ENCODE measurements at places on chromosomes 1 and 21.

DNA sequence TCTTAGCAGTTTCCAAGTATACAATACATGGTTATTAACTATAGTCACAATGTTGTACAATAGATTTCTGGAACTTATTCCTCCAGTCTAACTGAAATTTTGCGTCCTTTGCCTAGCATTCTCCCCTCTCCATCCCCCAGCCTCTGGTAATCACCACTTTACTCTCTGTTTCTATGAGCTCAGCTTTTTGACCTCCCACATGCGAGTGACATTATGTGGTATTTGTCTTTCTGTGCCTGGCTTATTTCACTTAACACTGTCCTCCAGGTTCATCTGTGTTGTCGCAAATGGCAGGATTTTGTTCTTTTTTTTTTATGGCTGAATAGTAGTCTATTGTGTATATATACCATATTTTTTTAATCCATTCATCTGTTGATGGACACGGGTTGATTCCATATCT is 43.9 kb upstream of the CD101 start:
- no peak for DNase-seq

GRCh38 chr1:19377812-19378718 is 65.9 kb downstream of the SLC66A1 start:
- no peak for DNase-seq

DNA sequence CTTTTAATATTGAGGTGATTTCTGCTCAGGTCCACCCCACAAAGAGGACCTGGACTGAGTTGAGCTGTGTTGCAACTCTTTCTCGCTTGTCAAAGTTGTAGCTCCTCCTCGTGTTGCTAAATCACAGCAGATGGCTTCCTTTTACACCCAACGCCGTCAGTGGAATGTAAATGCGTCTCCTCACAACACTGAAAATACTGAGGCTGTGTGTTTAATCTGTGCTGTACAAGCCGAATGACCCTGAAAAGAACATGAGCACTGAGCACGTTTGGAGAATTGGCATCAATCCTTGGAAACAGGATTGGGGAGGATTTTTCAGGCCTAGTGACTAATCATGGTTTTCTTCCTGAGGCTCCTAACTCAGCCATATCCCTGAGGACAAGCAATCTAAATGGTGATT is 196.0 kb downstream of the CRB1 start:
- DNase-seq = no peak

DNA sequence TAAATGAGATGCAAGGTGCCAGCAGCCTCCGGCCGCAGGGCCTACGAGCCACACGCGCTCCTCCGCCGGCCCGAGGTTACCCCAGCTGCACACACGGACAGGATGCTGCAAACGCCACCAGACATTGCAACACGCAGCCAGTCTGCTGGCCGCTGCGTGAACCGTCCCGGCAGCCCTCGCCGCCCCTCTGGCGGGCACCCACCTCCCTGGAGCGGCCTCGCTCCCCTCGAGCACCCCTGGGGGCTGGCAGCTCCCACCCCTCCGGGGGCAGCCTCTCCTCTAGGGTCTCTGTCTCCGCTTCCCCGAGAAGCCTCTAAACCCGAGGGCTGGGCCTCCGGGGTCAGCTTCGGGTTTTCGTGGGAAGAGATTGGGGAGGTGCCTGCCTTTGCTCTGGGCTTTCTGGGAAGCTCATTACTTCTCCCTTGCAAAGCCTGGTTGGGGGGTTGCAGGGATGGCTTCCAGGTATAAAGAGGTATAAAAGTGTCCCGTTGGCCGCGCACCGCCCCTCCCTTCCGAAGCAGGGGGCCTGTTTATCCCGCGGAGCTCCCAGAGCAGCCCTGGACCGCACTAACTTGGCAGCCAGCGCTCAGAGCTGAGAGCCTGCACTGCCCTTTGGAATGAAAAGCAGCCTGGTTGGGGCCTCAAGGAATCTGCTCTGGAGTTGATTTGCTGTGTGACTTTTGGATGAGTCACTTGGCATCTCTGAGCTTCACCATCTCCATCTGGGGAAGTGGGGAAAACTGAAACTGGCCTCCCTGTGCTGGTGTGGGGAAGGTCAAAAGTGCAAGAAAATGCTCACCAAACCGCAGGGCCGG is 21.8 kb downstream of the DHRS3 start:
- no peak for DNase-seq

DNA sequence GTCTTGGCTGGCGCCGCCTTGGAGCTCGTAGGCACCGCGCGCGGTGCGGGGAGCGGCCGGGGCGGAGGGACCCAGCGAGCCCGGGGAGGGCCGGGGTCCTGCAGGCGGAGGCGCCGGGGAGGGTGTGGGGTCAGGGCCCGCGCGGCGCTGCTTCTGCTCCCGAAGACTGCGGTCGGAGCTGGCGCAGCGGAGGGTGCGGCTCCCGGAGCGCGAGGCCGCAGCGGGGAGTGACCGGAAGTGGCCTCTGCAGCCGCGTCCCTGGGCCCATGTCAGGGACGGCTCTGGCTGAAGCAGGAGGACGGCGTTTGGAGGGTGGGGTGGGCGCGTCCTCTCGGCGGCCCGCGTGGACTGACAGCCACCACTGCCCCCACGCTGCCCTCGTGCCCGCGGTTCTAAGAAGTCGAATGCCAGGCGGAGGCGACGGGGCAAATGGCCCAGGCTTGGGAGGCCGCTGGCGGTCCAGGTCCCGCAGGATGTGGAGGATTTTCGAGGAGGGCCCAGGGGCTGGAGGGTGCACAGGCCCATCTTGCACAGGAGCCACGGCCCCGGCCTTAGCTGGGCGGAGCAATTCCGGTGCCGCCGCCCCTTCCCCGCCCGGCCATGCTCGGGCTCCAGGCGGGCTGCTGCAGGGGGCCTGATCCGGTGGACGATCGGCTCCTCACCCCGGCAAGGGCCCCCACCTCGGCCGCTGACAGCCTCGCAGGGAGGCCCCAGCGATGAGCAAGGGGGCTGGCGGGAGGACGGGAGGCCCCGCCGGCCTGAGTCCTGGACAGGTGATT is 7.7 kb upstream of the ZNF669 start:
- no peak for DNase-seq

- peak; percentile 72 for DNase-seq
These were observed 60.2 kb upstream of the ID3 start for GRCh38 chr1:23619299-23620188.

- DNase-seq = no peak
These were observed 93.1 kb downstream of the RIPK4 start for GRCh38 chr21:41673596-41674335.

DNA sequence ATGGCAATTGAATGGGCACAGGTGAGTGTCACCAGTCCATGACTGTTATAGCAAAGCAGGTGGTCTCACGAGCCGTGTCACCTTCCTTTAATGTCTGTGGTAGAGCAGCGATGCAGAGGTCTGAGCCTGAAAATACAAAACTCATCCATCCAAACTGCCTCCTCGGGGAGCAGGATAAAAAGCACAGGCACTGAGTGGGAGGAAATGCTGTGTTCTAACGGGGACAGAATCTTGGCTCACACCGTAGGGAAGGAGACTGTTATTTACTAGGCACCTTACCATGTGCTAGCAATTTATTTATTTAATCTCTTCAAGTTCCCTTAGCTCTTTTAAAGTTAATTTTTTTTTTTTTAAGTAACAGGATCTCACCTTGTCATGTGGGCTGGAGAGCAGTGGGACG is 1.2 kb downstream of the ASCL5 start:
- DNase-seq = no peak

- no peak for DNase-seq
These were observed 465.2 kb downstream of the NCAM2 start for GRCh38 chr21:21463456-21463855.

DNA sequence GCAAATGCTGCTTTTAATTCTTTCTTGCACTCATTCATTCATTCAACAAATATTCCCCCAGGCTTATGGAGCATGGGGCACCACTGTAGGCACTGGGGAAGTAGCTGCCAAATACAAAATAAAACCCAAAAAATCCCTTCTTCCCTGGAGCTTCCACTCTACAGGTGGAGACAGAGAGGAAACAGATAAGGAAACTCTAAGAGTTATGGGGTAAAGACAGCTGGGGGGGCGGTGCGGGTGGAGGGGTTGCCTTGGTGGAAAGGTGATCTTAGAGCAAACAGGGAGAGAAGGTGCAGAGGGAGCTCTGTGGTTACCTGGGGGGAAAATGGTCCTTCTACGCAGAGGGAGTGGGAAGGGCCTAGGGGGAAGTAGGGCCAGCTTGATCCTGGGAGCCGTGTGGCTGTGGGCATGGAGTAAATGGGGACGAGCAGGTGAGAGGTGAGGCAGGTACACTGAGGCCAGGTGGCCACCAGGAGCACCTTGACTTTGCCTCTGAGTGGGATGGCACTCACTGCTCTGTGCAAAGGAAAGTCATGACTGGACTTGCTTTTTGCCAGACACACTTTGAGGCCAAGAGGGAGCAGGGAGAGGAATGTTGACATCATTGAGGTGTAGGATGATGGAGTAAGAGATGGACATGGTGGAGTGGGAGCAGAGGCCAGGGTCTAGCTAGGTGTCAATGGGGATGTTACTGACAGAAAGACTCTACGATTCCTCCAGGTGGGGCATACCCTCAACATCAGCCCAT is 152.0 kb downstream of the ETS2 start:
- no peak for DNase-seq

GRCh38 chr1:209855006-209855405 is 27.2 kb downstream of the UTP25 start:
- DNase-seq = no peak

DNA sequence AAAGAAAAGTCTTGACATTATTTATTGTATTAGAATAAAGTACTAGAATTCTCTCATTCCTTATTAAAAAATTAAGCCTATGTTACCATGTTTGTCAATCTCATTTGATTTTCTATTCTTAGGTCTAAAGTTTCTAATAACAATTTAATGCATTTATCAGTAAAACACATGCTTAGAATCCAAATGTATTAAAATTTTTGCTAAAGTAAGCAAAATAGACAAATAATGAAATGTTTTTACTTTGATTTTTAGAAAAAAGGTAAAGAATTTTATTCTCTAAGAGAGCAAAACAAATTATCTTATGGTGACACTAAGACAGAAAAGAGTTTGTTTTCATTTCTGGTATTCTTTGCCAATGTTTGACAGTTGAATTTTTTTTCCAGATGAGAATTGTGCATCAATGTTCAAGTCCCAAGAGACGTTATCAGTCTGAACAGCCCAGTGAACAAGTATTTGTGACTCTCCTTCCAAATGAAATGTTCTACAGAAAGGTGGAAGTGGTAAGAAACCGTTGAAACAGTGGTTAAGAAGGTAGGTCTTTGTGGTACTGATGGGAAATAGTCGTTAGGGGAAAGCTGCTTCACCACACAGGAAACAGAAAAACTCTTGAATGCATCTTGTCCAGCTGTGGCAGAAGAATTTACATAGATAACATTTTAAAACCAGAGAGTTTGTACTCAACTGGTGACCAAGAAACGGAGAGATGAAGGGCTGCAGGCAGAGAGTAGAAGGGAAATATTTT is 402.5 kb downstream of the PTPRC start:
- no peak for DNase-seq

DNA sequence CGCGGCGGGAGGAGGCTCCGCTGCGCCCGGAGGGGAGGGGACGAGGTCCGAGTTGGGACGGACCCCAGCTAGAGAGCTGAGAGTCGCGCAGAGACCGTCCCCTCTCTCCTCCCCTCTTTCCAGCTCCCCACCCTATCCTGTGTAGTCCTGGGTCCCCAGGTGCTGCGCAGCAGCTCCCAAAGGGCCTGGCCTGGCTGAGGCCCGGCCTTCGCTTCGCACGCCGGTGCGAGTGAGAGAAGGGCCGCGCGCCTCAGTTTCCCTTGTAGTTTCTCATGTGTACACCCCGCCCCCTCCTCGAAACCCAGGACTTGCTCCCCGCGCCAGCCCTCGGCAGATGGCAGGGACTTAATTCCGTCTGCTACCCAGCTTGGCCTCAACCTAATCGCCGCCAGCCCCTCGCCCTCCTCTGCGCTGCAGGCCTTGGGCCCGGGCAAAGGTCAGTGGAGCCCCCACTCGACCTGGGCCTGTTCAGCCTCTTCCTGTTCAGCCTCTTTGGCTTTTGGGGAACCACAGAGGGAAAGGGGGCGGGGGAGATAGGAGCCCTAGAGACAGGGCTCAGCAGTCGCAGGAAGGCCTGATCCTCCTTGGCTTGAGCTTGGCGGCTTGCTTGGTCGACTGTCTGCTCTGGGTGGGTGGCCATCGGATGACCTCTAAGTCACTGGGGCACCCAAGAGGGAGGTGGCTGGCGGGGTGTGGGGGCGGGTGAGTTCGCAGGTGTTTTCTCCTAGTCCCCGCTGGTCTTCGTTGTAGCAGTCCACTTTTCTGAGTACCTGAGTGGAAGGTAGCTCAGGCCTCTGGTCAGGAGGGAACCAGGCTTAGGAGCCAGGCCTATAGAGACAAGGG is 1.0 kb downstream of the ZNF687 start:
- DNase-seq = peak; percentile 12

DNA sequence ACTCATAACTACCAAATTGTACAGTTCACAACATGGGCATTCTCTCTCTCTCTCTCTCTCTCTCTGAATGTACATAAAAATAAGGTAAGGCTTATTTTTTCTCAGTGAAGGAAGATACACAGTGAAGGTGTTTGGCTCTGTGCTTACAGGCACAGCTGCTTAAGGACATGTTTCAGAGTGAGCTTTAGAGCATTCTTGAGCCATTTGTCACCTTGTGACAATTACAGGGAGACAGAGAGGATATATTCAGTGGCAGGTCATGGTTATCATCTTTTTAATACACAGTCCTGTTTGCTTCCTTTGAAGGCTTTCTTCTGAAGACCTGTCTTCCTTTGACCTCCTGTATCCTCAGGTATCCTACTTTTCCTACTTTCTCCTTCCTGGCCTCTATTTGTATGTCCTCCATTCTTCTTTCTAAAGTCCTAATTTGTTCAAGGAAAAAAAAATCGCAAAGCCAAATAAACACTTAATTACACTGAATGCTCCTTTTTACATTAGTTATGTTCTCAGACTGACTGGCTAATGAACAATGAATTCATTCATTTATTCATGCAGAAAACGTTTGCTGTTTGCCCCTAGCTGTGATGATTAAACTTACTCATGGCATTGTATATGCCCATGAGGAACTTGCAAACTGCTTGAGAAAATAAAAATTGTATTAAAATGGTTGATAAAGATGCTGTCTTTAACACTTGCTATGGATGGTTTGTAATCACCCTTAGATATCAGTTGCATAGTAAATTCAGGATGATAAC is 33.4 kb downstream of the HSD17B7 start:
- DNase-seq = no peak

Measured in activated T-cell treated with anti-CD3 and anti-CD28 coated beads for 1 hour (primary cell).